ENCODE measurements at places on chromosomes 5 and 9. TPM values are rescaled to one million over a fixed set of nuclear protein-coding genes. Genes with fewer than 3 reads are reported as not detected.

The TMC1 gene
- 0.75 TPM for total RNA-seq

GRCh38 chr5:139861889-139862207, 66.2 kb downstream of the PSD2 start:
- H3K36me3 ChIP-seq, result no peaks in the 10 kb centered on the region
- no peak overlapping the region for H3K4me3 ChIP-seq
- peaks cover 3% of the 10 kb centered on the region for H3K27me3 ChIP-seq
- H3K27ac ChIP-seq, result no peak overlapping the region
- no peaks in the 10 kb centered on the region for H3K4me1 ChIP-seq

The ZDHHC11 gene
- total RNA-seq, result 47.3 TPM

DNA sequence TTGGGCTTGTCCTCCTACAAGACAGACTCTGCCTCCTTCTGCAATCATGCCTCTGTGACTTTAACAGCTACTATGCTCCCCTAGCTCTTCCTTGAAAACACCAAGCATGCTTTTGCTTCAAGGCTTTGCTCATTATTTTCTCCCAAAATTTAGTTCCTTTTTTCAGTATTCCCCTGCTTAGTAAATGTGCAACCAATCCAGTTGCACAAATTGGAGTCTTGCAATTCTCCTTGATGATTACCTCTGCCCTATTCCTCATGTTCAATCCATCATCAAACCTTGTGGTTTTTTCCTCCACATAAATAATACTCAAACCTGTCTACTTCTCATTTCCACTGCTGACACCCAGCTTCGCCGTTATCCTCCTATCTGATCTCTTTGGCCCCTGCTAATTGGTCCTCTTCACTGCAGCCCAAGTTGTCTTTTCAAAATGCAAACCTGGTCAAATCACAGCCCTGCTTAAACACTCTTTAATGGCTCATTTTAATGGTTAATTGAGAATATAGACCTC, 296.3 kb downstream of the CWC27 start:
- no peak overlapping the region for H3K27ac ChIP-seq
- DNase-seq, result no peak
- no peaks in the 10 kb centered on the region for H3K36me3 ChIP-seq
- no peak overlapping the region for H3K4me3 ChIP-seq

DNA sequence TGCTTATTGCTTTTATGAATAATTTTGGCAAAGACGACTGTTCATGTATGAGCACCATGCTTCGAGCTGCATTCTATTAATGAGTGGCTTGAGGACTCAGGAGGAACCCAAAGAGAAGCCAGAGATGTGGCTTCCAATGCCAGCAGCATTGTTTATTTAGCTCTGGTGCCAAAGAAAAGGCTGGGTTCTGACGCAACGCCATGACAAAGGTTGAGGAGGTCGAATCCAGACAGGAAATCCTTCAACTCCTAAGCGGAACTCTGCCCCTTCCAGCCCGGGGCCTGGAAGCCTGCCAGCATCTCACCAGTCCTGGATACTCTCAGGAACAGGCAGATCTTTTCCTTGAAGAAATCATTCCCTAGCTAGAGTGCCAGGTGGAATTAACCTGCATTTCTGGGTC, 104.4 kb downstream of the ARHGAP26 start:
- H3K4me3 ChIP-seq, result no peak overlapping the region
- no peaks in the 10 kb centered on the region for H3K27me3 ChIP-seq
- DNase-seq, result peak; percentile 35
- H3K36me3 ChIP-seq, result no peaks in the 10 kb centered on the region
- peaks cover 81% of the 10 kb centered on the region for H3K4me1 ChIP-seq

DNA sequence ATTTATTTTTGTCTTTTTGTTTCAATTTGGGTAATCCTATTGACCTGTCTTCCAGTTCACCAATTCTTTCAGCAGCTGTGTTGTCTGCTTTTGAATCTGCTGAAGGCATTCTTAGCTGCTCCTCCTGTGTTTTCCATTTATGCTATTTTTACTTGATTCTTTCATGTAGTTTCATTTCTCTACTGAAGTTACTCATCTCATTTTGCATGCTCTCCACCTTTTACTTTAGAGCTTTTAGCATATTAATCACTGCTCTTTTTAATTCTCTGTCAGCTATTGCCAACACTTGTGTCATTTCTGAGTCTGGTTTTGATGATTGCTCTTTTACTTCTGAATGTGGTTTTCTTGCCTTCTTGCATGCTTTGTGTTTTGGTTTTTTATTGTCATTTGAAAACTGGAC, 496.0 kb upstream of the CLINT1 start:
- no peak for DNase-seq
- H3K27me3 ChIP-seq, result no peaks in the 10 kb centered on the region
- no peak overlapping the region for H3K27ac ChIP-seq
- H3K36me3 ChIP-seq, result no peaks in the 10 kb centered on the region
- H3K4me1 ChIP-seq, result no peaks in the 10 kb centered on the region
- no peak overlapping the region for H3K4me3 ChIP-seq
